ENCODE measurements at places on chromosomes 13 and 19.

GRCh38 chr19:42105368-42105767, 26.9 kb downstream of the POU2F2 start:
- no peak for DNase-seq

- DNase-seq: no peak
These were observed 12.9 kb downstream of the ADGRE5 start for GRCh38 chr19:14394167-14394566.

- no peak for DNase-seq
These were observed 240.9 kb downstream of the LMO7 start for GRCh38 chr13:75877071-75877470.

DNA sequence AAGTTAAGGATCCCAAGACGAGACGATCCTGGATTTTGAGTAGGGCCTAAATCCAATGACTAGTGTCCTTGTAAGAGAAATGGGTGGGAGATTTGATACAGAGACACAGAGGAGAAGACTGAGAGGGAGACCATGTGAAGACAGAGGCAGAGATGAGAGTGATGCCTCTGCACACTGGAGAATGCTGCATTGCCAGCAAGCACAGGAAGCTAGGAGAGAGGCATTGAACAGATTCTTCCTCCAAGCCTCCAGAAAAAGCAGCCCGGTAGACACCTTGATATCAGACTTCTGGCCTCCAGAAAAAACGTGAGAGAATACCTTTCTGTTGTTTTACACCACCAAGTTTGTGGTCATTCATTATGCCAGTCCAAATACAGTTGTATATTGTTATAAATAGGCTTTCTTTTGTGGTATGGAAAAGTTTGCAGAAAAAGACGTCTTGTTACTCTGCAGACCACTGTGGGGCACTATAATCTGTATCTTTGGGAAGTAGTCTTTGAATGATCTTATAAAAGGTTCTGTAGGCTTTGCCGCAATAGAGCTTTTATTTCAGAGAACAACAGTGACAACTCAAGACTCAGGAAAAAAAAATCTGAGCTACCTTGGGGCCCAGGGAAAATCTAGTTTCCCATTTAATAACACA, 17.9 kb upstream of the RFC3 start:
- DNase-seq: peak; percentile 27

GRCh38 chr19:5339198-5339949, 1.2 kb downstream of the PTPRS start:
- no peak for DNase-seq
